ENCODE measurements at places on chromosomes 4 and X.

GRCh38 chrX:31227250-31227649 is 155.4 kb upstream of the FTHL17 start:
- DNase-seq, result no peak

DNA sequence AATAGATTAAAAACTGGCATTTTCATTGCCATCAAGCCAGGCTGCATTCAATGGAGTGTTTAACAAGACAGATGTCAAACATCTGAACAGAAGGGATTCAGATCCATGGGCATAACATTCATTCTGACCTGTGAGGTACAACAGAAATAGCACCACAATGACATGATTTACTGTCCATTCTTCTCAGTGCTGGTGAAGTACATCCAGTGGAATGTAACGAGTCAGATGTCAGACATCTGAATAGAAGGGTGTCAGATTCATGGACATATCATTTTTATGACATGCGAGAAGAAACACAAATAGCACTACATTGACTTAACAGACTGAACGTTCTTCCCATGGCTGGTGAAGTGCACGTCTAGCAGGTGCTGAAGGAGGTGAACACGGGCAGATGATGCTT is 186.4 kb downstream of the PPP4R3C start:
- no peak for DNase-seq

- no peak for DNase-seq
Observed at GRCh38 chr4:183284258-183284785, 35.8 kb downstream of the CLDN22 start.

GRCh38 chr4:8727546-8728510 is 135.3 kb downstream of the CPZ start:
- no peak for DNase-seq

GRCh38 chr4:121651597-121651996 is 45.2 kb downstream of the ANXA5 start:
- DNase-seq, result no peak

GRCh38 chr4:111923786-111924185 is 221.5 kb upstream of the FAM241A start:
- DNase-seq, result no peak

DNA sequence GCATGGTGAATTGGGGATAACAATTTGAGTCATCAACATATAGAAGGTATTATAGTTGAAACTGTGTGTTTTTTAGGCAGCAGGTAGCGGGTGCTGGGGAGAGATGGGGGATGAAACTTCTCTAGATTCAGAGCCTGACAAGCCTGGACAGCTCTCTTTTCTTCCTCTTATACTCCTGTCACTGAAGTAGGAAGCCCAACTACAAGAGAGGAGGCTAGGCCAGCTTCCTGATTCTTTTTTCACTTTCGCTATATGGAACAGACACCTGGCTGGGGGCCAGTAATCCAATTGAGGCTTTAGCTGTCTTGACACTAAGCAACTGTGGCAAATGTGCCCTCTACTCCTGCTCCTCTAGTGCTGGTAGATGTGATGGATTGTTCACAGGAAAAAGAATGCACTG is 69.2 kb downstream of the PHKA1 start:
- DNase-seq, result no peak

DNA sequence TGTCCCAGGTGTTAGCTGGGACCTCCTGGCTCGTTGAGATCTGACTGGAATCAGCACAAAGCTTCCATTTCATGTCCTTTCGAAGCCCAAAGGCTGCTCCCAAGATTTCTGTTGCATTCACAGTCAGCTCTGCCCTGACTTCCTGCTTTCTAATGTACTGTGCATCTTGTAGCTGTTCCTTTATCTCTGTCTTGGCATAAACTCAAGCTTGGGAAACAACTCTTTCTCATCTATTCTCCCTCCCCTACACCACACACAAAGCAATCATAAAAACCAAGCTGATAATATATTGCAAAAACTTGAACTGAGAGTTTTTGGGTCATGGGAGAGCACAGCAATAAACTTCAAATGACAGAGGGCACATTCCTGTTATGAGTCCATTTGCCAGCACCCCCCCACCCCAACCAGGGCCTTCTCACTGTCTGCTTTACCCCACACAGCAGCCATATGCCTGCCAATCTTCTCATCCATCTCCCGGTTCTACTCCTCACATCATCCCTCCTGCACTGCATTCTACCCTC is 76.3 kb downstream of the SYNPO2 start:
- no peak for DNase-seq

DNA sequence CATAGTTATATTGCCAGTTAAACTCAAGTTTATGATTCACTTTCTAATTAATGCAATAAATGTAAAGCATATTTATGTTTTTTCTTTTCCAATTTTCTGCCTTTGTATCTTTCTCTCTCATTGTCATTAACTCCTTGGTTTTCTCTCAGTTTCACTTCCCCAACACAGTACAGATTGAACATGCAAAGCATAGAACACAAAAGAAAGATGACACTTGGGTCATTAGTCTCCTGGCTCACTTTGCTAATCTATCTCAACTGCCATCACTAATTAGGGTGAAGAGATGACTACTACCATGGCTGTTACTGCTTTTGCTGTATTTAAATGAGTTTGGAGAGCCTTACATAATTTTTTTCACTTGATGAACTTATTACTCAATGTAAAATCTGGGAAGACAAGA is 12.3 kb upstream of the NAA11 start:
- DNase-seq, result no peak

Measured in hypothalamus (tissue), 51 donors.